Liver (tissue), 10 donors: ENCODE measurements at places on chromosomes 16 and 17. TPM values are rescaled to one million over a fixed set of nuclear protein-coding genes. Genes with fewer than 3 reads are reported as not detected.

GRCh38 chr17:63378411-63379375 is 67.4 kb downstream of the CYB561 start:
- DNase-seq, result no peak

- no peak for DNase-seq
Observed at GRCh38 chr17:69949973-69950695, 124.9 kb upstream of the KCNJ16 start.

- no peak for DNase-seq
Observed at GRCh38 chr17:68777856-68778694, 176.9 kb upstream of the FAM20A start.

The SERPINF2 gene
- 477 TPM for polyA plus RNA-seq

DNA sequence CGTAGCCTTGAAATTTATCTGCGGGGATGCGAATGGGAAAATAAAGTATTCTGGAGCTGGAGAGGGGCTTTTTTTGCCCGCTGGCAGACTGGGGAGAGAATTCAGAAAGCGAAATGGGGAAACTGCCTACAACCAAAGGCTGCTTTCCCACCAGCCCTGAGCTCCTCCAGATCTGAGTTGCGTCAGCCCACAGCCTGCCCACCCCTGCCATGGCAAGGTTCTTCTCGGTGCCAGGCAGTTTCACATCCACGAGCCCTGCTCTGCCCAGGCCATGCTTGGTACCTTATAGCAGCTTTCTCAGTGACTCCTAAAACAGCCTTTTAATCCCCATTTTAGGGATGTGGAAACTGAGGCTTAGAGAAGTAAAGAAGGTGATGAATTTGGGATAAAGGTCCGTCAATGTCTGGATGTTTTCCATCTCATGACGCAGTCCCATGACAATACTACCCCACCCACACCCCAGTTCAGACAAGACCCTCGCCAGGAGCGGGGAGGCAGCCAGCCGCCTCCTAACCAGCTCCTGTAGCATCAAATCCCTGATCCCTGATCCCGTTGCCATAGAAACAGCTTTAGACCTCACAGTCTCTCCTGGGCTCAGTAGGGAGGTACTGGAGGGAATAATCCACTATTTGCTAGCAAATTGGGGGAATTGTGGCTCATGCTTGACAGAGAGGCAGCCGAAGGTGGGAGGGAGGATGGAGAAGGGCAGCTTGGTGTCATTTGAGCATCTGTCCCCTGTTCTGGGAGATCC is 113.5 kb downstream of the MGAT5B start:
- DNase-seq, result no peak

GRCh38 chr17:9389111-9389527 is 186.5 kb downstream of the STX8 start:
- DNase-seq, result no peak

GRCh38 chr17:6780001-6780400 is 4.0 kb downstream of the FBXO39 start:
- DNase-seq, result no peak

The KIF2B gene
- not detected for polyA plus RNA-seq

DNA sequence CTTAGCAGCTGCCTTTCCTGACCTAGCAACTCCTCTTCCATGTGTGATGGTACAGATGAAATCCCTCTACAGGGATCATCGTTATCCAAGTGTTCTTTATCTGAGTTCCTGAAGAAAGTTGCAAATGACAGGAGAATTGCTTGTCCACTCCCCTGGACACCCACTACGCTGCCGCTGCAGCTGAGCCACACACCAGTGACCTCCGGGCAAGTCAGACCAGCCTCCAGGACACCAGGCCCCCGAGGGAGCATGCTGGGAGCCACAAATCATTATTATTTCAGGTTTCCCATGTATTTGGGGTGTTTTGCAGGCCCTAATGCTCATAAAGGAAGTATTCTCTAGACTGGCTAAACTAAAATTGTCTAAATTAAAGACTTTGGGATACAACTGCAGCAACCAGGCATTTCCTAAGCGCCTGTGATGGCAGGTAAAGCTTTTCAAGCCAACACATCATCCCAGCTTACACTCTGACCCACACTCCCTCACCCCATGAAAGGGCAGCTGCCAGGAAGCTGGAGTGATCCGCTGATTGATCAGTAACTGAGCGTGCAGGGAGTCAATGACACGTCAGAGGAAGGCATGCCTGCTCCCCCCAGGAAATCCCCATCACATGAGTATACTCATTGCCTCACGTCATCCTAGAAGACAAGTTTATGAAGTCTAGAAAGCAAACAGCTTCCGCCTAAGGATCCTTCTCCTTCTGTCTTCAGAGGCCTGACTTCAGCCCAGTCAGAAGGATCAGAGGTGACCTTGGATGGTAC is 14.4 kb downstream of the FA2H start:
- no peak for DNase-seq

GRCh38 chr17:74176546-74177001 is 26.9 kb upstream of the RPL38 start:
- DNase-seq, result peak; percentile 67
